Dermis microvascular lymphatic vessel endothelial cell (primary cell): ENCODE measurements at places on chromosomes 1 and 21. TPM values are rescaled to one million over a fixed set of nuclear protein-coding genes. Genes with fewer than 3 reads are reported as not detected.

Gene AADACL4
- not detected in 2 replicates for total RNA-seq

Gene HSD3B1
- total RNA-seq, result not detected in 2 replicates

Gene PLA2G2A
- not detected in 2 replicates for total RNA-seq

Gene MCOLN2
- not detected in 2 replicates for total RNA-seq

Gene SPRR4
- not detected in 2 replicates for total RNA-seq

Gene MIGA1
- total RNA-seq, result 8.9 and 10.2 TPM in 2 replicates

Gene B3GALT5
- total RNA-seq, result not detected in 2 replicates

Gene SCNM1
- 16.7 and 17.5 TPM in 2 replicates for total RNA-seq

Gene PLOD1
- total RNA-seq, result 138 and 192 TPM in 2 replicates

Gene LIN28A
- not detected in 2 replicates for total RNA-seq

Gene TFF1
- not detected in 2 replicates for total RNA-seq

Gene CACNA1S
- not detected in 2 replicates for total RNA-seq

Gene S100A9
- 0.25 and 0.90 TPM in 2 replicates for total RNA-seq

Gene SPATA1
- 0.13 and 0.38 TPM in 2 replicates for total RNA-seq
